Smooth muscle cell of the umbilical artery (primary cell): ENCODE measurements at places on chromosomes 11 and 22. TPM values are rescaled to one million over a fixed set of nuclear protein-coding genes. Genes with fewer than 3 reads are reported as not detected.

The RBMXL2 gene
- not detected in 2 replicates for total RNA-seq

The OR52E8 gene
- total RNA-seq = not detected in 2 replicates

The CD3G gene
- not detected in 2 replicates for total RNA-seq

The HBG1 gene
- 0.37 TPM in 1 of 2 replicates, not detected in the other for total RNA-seq
